ENCODE measurements at places on chromosomes 7 and 10.

- DNase-seq: no peak
Measured at GRCh38 chr10:71262027-71262426, 49.7 kb downstream of the UNC5B start.

- DNase-seq: no peak
Measured at GRCh38 chr7:91249506-91250233, 14.6 kb upstream of the FZD1 start.

GRCh38 chr10:920450-920849, 11.1 kb downstream of the LARP4B start:
- no peak for DNase-seq

- no peak for DNase-seq
Measured at GRCh38 chr7:84106291-84106690, 88.3 kb downstream of the SEMA3A start.

GRCh38 chr7:26399736-26400135, 108.1 kb downstream of the SNX10 start:
- DNase-seq: no peak

- peak; percentile 2 for DNase-seq
Measured at GRCh38 chr7:122136639-122137245, 7.3 kb downstream of the AASS start.

DNA sequence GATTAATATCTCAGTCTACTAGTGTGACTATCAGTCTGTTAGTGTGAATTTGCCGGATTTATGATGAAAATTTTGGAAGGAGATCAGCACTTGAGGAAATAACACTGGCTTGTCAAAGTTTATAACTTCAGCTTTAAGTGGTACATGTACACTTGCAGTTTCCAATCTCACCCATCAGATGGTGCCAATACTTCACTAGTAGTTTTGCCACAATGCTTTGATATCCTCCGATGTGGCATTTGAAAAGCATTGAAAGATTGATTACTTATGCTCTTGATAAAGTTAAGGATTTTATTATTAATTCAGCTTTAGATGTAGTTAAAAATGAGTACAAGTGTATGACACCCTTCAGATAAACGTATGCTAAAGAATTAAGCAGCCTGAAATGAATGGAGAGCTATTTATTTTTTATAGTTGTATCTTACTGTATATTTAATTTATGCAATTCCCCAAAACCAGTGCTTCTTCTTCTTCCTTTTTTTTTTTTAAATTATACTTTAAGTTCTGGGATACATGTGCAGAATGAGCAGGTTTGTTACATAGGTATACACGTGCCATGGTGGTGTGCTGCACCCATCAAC, 98.2 kb downstream of the ANLN start:
- DNase-seq: peak; percentile 41

- no peak for DNase-seq
Measured at GRCh38 chr10:98528805-98529183, 82.1 kb upstream of the HPS1 start.

GRCh38 chr7:158973440-158973839, 117.1 kb downstream of the DYNC2I1 start:
- peak; percentile 63 for DNase-seq

- no peak for DNase-seq
Measured at GRCh38 chr7:151146761-151147160, 20.7 kb downstream of the GBX1 start.

GRCh38 chr7:15352421-15353206, 209.2 kb downstream of the AGMO start:
- no peak for DNase-seq

GRCh38 chr7:44104860-44105771, 971 bp downstream of the AEBP1 start:
- DNase-seq: no peak

GRCh38 chr10:9577746-9578145, 1439.9 kb upstream of the CELF2 start:
- no peak for DNase-seq

DNA sequence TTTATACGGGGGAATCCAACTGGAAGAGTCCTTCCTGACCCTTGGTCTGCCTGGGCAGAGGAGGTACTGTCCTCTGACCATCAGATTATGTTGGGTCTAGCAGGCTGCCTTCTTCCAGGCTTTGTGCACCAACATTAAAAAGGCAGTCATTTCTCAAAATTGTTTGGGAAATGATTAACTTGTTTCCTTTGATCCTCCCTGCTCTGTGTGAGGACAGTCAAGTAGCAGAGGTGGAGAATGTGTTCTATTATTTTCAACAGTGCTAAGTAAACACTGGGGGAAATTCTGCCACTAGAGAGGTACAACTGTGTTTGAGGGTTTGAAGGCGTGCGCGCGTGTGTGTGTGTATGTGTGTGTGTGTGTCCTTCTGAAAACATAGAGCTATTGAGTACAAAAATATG, 20.6 kb downstream of the ACSL5 start:
- DNase-seq: no peak

DNA sequence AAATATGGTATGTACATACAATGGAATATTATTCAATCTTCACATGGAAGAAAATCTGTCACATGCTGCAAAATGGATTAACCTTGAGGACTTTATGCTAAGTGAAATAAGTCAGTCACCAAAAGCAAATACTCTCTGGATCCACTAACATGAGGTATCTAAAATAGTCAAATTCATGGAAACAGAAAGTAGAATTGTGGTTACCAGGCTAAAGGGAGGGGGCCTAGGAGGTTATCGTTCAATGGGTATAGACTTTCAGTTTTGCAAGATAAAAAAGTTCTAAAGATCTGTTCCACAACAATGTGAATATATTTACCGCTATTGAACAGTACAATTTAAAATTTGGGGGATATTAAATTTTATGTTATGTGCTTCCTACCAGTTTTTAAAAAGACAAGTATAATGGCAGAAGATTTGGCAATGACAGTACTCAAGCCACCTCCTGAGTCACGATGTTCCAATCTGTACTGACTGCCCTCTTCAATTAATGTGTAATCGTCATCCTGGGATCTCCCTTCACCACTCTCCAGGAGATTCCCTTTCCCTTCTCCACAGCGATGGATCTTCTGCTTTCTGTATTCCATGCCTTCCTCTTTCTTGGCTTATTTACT, 32.3 kb upstream of the IL6 start:
- DNase-seq: no peak

DNA sequence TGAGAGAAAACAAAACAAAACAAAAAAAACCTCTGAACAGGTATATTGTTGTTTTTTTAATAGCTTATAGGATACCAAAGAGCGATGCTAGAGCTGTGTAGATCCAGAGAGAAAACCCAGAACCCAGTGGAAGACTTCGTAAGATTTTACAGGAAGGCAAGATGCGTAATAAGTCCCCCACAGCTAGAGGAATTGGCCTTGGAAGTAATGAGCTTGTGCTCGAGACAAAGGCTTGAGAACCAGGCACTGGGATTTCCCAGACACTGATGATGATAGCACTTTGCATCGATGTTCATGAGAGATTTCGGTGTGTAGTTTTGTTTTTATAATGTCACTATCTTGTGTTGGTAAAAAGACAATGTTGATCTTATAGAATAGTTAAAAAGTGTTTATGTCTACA, 821.5 kb upstream of the IGFBP3 start:
- no peak for DNase-seq

DNA sequence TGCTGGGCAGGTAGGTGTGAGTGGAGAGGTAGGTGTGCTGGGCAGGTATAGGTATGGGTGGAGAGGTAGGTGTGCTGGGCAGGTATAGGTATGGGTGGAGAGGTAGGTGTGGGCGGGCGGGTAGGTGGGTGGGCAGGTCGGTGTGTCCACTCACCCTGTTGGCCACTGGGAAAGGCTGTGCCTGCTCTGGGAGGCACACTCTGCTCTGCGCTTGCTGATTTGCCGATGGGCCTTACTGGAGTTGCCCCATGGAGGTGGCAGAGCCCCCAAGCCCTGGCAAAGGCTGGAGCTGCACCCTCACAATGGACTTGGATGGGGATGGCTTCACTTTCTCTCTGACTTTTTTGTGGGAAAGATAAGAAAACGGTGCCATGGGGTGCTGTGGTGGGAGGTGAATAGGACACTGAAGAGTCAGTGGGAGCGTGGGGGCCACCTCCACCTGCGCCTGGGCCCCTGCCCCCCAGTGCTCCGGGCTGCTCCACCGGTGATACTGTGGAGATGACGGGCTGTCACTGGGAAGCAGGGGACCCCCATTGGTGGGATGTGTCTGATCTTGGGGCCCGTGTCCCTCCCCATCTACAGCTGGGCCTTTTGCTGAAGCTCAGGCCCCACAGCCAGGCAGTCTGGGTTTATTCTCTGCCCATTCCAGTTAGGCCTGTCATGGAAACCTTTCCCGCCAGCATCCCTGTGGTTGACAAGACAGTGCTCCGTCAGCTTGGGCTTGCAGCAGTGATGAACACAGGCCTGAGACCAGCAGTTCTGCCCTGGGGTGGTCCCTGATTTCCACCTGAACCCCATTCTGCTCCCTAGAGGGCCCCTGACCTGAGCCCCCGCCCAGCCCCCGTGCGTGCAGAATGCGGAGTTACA, 75.0 kb downstream of the NKX6-2 start:
- no peak for DNase-seq

DNA sequence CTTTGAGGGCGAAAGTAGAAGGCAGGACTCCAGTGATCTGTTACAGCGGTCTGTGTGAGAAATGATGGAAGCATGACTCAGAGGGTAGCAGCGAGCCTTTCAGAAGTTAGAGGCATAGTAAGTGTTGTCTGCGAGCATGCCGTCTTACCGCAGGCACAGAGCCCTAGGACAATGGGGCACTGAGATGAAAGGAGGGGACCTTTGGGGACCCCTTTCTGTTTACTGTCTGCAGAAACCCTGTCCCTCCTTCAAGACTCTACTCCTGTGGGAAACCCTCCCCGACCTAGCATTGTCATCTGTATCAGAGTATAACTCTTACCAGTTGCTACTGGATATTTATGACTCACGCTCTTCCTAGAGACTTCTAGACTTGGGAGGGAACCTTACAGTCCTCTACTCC, 87.2 kb upstream of the AGK start:
- no peak for DNase-seq

GRCh38 chr10:110706690-110707098, 62.6 kb downstream of the RBM20 start:
- no peak for DNase-seq

DNA sequence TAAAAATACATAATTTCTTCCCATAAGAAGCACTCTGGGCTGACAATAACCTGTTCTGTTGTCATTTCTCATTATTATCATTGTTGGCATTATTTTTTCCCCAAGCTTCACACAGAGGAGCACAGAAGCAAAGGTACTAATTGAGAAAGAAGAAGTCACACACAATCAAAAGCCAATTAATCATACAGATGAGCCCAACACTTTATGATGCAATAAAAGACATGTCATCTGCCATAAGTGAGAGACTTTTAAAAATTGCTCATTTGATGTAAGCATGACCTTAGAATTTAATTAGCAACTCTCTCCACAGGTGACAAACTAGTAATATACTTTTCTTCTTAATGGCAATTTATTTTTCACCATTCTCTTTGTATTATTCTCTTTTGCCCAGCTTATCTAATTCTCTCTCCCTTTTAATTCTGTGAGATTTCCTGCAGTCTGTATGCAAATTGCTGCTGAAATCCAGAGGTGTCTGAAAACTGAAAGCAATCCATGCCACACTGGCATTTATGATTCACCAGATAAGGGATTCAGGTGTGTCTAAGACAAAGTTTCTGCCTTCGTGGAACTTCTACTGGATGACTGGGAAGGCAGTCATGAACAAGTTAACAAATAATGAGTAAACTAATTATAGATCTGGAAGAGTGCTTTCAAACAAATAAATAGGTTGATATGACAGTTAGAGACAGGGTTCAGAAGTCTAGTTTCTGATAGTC, 203.5 kb downstream of the CHCHD3 start:
- DNase-seq: no peak

DNA sequence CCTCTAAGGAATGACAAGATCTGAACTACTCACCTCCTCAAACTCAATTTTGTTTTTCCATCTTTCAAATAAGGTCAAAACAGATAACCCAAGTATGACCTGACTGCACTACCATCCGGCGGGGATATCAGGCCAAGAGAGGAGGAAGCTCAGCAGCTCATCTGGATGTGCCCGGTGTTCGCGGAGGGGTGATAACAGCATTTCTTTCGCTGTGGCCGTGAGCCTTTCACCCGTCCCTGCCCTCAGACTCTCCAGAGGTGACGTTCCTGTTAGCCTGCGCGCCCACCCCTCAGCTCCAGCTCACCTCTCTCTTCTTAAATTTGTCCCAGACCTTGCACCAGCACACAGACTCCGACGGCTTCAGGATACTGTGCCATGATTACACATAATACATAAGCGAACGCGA, 526 bp downstream of the ZNF248 start:
- DNase-seq: no peak

DNA sequence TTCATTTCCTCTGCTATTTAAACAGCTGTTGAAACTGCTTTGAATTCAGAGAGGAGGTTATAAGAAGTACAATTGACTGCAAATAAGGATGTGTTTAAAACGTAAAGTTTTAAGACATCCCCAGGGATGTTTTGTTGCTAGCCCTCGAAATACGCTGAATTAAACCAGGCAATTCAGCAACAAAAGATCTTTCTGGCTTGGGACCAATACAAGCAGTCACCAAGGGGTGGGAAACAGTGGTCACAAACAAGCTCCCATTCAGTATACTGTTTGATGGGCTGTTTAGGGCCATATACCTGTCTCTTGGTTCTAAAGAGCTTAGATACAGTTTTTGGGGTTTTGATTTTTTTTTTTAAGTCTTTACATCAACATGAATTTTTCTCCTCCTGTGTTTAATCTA, 446.3 kb upstream of the POT1 start:
- DNase-seq: no peak

DNA sequence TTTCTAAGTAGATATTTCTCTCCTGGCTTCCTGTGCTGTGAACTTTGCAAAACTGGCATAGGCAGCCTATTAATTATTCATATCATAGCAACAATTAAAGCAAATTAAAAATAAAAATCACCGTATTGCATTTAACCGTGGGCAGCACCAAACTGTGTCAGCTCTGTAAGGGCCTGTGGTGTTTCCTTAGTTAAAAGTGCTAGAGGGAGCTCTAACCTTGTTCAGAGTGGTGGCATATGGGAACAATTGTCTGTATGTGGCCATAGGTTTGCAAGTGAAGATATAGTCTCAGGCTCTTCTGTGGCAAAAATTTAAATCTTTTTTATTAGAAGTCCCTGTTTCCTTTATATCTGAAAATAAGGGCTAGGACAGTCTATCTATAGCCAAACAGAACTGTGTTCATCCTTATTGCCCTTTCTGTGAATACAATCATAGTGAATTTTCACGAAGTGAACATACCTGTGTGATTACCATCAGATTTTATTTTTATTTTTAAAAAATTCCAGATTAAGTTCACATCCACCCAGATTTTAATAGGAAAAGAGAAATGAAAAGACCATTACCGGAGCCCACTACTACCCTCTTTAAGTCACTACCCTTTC, 92.6 kb downstream of the POLL start:
- no peak for DNase-seq

DNA sequence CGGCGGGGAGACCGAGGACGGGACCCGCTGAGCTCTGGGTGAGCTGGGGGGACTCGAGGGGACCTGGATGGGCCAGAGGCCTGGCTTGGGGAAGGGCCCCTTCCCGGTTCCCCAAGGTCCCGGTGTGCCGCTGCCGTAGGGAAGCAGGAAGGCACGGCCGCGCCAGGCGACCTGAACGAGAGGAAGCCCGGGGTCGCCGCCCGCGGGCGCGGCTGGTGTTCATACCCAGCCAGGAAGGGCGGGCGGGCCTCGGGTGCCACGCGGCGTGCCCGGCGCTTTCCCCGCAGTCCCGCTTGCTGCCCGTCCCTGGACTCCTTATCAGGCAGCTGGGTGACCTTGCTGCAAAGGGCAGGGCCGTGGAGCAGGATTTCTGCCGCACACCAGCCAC, 38.0 kb downstream of the ZNF777 start:
- DNase-seq: peak; percentile 9

GRCh38 chr7:135757719-135758411, 9.3 kb upstream of the FAM180A start:
- no peak for DNase-seq

All from NCI-H2029 (cell line).